ENCODE measurements at places on chromosomes 13 and 19. TPM values are rescaled to one million over a fixed set of nuclear protein-coding genes. Genes with fewer than 3 reads are reported as not detected.

The OR1M1 gene
- total RNA-seq: not detected

DNA sequence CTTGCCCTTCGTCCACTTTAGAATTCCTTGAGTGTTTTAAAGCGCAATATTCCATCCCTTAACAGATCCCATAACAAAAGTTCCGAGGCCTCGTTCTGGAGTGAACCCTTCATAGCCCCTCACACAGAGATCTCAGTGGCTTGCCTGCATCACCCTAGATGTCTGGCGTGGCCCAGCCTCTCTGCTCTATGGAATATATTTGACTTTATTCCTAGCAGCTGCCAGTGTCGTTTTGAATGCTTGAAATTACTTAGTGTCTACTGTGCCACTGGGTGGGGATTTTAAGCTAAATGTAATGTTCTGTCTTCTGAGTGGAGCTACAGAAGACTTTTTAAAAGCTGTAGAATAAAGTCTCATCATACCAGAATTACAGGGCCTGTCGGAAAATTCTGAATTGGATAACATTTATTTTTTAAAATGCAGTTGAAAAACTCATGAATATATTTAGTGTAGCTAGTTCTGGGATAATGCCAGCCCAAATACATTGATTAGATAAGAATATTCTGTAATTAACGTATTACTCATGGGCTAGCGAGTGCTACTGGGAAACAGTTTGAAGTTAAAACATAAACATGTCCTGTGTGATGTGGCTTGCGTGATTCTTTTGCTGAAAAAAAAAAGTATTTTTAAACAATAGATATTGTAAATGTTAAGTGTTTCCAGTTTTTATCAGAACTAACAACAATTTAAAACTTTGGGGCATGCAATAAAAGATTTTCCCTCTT is 111.8 kb downstream of the ESD start:
- DNase-seq: no peak
- H3K27me3 ChIP-seq: no peaks in the 10 kb centered on the region
- H3K4me3 ChIP-seq: no peak overlapping the region
- H3K27ac ChIP-seq: peak overlapping the region; percentile 92

- H3K4me3 ChIP-seq: no peak overlapping the region
- no peak for DNase-seq
- H3K27ac ChIP-seq: no peak overlapping the region
- no peaks in the 10 kb centered on the region for H3K36me3 ChIP-seq
These were observed 28.0 kb downstream of the AKT2 start for GRCh38 chr19:40257096-40257517.

- H3K4me1 ChIP-seq: no peaks in the 10 kb centered on the region
- H3K4me3 ChIP-seq: no peak overlapping the region
- no peaks in the 10 kb centered on the region for H3K36me3 ChIP-seq
- no peak overlapping the region for H3K27ac ChIP-seq
These were observed 196.5 kb downstream of the TEX29 start for GRCh38 chr13:111516712-111517640.

DNA sequence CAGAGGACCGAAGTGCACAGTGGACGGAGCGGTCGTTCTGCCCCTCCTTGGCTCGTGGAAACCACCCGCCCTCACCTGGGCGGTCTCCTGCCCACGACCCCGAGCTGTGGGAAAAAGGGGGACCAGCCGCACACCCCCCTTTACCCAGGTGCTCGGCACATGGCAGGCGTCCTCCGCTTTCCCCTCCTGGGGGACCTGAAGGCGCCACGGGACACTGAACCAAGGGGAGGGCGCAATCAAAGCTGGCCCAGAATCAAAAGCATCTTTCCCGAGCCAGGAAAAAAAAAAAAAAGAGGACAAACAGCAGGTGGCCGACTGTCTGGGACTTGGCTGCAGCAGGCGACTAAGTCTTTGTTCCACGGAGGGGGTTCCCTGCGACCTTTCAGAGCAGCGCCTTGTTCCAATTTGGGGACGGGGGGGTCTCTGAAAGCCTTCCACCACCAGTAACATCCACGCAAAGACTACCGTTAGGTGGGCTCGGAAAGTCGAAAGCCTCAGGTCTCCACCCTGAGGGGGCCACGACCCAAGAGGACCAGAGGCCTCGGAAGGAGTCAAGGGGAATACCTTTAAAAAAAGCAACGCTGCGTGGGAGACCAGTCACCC is 1.1 kb downstream of the MBD3 start:
- H3K4me3 ChIP-seq: peak overlapping the region; percentile 98
- H3K27me3 ChIP-seq: no peaks in the 10 kb centered on the region
- H3K36me3 ChIP-seq: no peaks in the 10 kb centered on the region
- no peak for DNase-seq

The TGFBR3L gene
- total RNA-seq: 10.8 TPM

DNA sequence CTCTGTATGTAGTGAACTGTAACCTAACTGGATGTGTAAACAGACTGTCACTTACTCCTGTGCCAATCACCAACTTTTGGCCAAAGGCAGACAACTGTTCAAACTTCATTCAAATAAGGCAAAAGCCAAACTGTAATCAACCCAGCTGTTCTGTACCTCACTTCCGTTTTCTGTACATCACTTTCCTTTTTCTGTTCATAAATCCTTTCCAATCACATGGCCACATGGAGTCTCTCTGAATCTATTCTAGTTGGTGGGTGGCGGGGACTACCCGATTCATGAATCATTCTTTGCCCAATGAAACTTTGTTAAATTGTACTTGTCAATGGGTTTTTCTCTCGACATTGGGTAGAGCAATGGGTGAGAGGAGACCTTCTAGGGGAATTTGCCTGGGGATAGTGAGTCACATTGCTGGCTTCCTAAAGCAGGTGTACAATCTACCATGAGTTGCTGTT is 178.3 kb upstream of the RFC3 start:
- H3K27ac ChIP-seq: peak overlapping the region; percentile 40
- H3K36me3 ChIP-seq: no peaks in the 10 kb centered on the region
- H3K4me1 ChIP-seq: peaks cover 57% of the 10 kb centered on the region

GRCh38 chr19:6287269-6287885 is 7.6 kb upstream of the MLLT1 start:
- no peaks in the 10 kb centered on the region for H3K27me3 ChIP-seq
- H3K4me3 ChIP-seq: no peak overlapping the region
- no peaks in the 10 kb centered on the region for H3K36me3 ChIP-seq
- DNase-seq: no peak

DNA sequence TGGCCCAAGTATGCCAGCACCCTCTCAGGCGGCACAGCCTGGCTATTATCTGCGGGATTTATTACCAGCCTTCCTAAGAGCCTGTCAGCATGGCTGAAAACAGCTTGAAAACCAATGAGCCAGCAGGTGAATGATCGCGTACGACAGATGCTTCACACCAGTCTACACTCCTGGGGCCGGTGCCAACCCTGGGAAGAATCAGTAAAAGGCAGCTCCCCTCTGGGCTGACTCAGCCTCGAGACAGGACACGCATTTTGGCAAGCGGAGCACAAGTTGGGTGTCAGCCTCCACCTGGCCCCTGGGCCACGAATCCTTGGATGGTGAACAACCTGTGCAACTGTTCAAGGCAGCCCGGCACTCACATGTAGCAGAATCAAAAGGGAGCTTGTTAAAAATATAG is 15.6 kb downstream of the EMP3 start:
- no peak for DNase-seq
- H3K4me3 ChIP-seq: no peak overlapping the region
- H3K27me3 ChIP-seq: no peaks in the 10 kb centered on the region
- no peak overlapping the region for H3K27ac ChIP-seq

DNA sequence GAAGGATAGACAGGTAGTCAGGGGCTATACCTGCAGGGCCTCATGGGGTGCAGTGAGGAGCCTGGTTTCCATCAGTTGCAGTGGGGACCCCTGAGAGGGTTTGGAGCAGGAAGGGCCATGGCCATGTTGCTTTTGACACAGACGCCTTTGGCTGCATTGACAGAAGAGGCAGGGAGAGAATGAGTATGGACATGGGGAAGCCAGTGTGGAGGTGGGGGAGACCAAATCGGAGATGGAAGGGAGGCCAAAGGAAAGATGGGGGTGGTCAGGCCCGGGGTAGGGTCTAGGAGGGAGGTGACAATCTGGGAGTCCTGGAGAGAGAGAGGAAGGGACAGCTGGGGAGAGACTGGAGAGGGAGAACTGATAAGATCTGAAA is 1.3 kb downstream of the HSD11B1L start:
- no peak for DNase-seq
- no peaks in the 10 kb centered on the region for H3K27me3 ChIP-seq
- no peaks in the 10 kb centered on the region for H3K36me3 ChIP-seq
- no peak overlapping the region for H3K4me3 ChIP-seq
- no peak overlapping the region for H3K27ac ChIP-seq

GRCh38 chr19:1094655-1094977 is 559 bp downstream of the POLR2E start:
- no peak for DNase-seq
- H3K27me3 ChIP-seq: no peaks in the 10 kb centered on the region
- peak overlapping the region; percentile 99 for H3K4me3 ChIP-seq
- no peaks in the 10 kb centered on the region for H3K36me3 ChIP-seq
- peaks cover 27% of the 10 kb centered on the region for H3K4me1 ChIP-seq

DNA sequence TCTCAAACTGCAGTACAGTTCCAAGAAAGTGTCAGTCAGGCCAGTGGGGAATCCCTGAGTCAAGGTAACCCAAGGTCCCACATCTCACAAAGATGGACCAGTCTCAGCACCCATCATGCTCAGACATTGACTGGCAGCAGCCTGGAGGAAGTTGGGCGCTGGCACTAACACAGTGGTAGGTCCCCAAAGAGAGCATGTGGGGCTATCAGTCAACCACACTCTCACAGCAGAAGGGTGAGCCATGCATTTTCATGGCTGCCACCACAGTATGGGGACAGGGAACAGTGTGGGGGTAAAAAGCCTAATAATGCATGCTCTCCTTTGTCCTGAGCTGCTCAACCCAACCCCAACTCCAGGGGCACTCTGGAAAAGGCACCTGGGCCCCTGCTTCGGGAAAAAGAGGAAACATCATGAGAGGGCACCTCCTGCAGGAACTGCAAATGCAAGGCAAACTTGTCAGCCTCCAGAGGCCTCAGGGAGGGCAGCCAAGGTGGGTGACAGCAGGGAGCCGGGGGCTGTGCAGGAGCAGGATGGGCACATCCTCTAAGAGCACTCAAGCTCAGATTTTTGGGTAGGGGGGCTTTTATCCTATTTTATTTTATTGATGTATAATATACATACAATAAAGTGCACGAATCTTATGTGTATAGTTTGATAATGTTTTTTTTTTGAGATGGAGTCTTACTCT is 9.5 kb upstream of the PLEKHF1 start:
- no peak overlapping the region for H3K27ac ChIP-seq
- H3K27me3 ChIP-seq: no peaks in the 10 kb centered on the region
- no peaks in the 10 kb centered on the region for H3K4me1 ChIP-seq
- H3K36me3 ChIP-seq: no peaks in the 10 kb centered on the region
- no peak overlapping the region for H3K4me3 ChIP-seq

The MYH14 gene
- total RNA-seq: 89.8 TPM

- H3K27ac ChIP-seq: no peak overlapping the region
- no peak overlapping the region for H3K4me3 ChIP-seq
- no peak for DNase-seq
- peaks cover 2% of the 10 kb centered on the region for H3K4me1 ChIP-seq
These were observed 64.2 kb upstream of the STK24 start for GRCh38 chr13:98641075-98641474.

- peak within 1 kb of the TSS; percentile 49 for H3K4me3 ChIP-seq
- H3K27ac ChIP-seq: no peak within 1 kb of the TSS
- no peaks in the 10 kb centered on the region for H3K36me3 ChIP-seq
- peak; percentile 84 for DNase-seq
- no peaks in the 10 kb centered on the region for H3K27me3 ChIP-seq
These were observed at the start of gene GNG7 for GRCh38 chr19:2702170-2703076. TSS of gene GNG7 (minus strand) at chr19:2702694. CDS start at chr19:2520688, 182,006 bp downstream.

The MEX3D gene
- 50.6 TPM for total RNA-seq

The ANGPTL8 gene
- not detected for total RNA-seq
